ENCODE measurements at places on chromosomes 13 and 19.

DNA sequence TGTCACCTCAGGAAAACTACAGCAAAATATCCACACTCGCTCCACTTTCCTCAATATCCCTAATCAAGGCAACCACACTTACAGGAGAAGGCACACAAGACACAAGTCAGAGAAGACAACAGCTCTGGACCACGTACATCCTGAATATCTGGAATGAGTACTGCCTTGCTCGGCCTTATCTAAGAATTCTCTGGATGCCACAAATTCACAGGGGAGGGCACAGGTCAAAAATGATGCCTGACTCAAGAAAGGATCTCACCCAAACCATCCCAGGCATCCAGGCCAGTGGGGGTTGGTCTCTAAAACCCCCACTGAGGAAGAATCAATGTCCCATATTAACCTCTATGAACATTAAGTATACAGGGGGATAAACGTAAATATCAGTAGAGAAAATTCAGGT, 29.9 kb downstream of the ATP7B start:
- DNase-seq = no peak

- DNase-seq = no peak
Observed at GRCh38 chr13:31605076-31605860, 134.1 kb upstream of the RXFP2 start.

GRCh38 chr19:35592226-35592625, 6.3 kb downstream of the PMIS2 start:
- no peak for DNase-seq

DNA sequence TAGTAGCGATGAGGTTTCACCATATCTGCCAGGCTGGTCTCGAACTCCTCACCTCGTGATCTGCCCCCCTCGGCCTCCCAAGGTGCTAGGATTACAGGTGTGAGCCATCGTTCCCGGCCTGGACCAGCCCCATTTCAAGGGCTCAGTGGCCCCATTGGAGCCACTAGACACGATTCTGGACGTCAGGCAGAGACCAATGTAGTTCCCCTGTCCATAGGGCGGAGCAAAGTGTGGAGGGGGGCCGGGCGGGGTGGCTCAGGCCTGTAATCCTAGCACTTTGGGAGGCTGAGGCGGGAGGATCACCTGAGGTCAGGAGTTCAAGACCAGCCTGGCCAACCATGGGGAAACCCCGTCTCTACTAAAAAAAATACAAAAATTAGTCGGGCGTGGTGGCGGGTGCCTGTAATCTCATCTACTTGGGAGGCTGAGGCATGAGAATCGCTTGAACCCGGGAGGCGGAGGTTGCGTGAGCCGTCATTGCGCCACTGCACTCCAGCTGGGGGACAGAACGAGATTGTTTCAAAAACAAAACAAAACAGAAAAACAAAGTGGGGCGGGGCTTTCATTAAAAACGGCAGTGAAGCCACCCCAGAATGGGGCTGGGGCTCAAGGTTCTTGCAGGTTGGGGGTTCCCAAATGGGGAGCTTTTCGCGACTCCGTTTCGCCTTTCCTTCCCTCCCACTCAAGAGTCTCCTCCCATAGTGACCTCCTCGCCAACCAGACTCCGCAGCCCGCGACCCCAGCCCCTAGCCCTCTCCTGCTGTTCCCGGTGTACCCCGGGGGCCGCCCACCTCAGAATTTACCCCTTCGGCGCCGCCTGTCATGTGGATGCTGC, 758 bp upstream of the TECR start:
- DNase-seq = no peak

GRCh38 chr19:56132316-56132822, 8.7 kb upstream of the ZNF444 start:
- DNase-seq = no peak

GRCh38 chr13:26914624-26915023, 154.0 kb upstream of the GPR12 start:
- no peak for DNase-seq

GRCh38 chr13:36875961-36876360, 44.1 kb downstream of the SMAD9 start:
- DNase-seq = no peak

GRCh38 chr19:41206926-41207750, 11.9 kb upstream of the AXL start:
- DNase-seq = no peak

- no peak for DNase-seq
Observed at GRCh38 chr19:2631213-2631821, 71.2 kb downstream of the GNG7 start.

- DNase-seq = no peak
Observed at GRCh38 chr19:49679771-49680413, 2.8 kb downstream of the PRMT1 start.

- DNase-seq = no peak
Observed at GRCh38 chr19:33496038-33496895, 25.3 kb downstream of the PEPD start.

- no peak for DNase-seq
Observed at GRCh38 chr19:6826281-6826920, 53.9 kb downstream of the VAV1 start.

GRCh38 chr13:98706446-98707110, 45.9 kb downstream of the SLC15A1 start:
- no peak for DNase-seq

DNA sequence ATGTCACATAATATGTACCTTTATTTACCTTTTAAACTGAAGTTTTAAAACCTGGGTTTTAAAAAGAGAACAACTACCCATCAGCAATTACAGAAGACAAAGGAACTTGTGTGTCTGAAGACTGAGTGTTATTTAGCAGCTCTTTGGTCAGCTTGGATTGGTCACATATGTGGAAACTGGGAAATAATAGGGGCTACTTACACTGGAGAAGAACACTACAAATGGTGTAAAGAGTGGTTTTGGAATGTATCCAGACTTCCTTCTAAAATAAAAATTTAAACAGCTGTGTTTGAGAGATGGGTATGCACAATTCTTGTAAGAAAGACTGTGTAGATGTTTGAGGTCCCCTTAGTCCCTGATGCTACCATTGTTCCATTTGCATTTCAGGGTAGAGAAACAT, 13.3 kb downstream of the TNFRSF19 start:
- DNase-seq = no peak

- DNase-seq = no peak
Observed at GRCh38 chr13:28576067-28576466, 81.1 kb upstream of the FLT1 start.

Measured in stimulated activated CD4-positive, alpha-beta T cell treated with anti-CD3 and anti-CD28 coated beads, Interleukin-2, amount 100 ng/mL, for 24 hours (primary cell).